Osteocyte (in vitro differentiated cells): ENCODE measurements at places on chromosomes 12 and 14. TPM values are rescaled to one million over a fixed set of nuclear protein-coding genes. Genes with fewer than 3 reads are reported as not detected.

DNA sequence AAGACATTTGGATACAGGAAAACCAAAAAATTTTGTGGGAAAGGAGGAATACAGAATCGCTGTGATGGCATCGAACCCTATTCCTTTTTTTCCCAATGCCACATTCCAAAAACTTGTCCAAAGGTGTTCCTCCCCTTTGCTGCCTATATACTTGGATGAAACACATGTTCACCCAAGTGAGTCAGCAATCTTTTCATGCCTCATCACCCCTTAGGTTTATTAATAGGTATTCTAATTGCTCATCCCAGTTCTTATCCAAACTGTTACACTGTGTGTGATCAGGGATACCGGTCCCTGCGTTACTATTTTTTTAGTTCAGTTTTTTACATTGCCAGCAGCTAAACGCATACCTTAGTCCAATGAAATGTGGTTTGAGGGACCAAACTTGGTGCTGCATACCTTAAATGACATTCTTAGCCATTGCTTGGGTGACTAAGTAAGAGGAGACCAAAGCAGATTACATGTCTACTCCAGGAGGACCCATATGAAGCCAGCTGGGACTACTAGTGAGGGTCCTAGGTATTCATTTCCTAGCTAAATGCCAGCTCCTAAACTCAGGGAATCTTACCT is 20.6 kb upstream of the ST8SIA1 start:
- no peak overlapping the region for H3K4me3 ChIP-seq
- DNase-seq = no peak
- H3K4me1 ChIP-seq = no peaks in the 10 kb centered on the region
- no peaks in the 10 kb centered on the region for H3K36me3 ChIP-seq

Gene EIF2S3B
- 0.73 and 0.97 TPM in 2 replicates for total RNA-seq

Gene ISCU
- total RNA-seq = 93.9 and 103 TPM in 2 replicates

Gene TCL1B
- not detected in 2 replicates for total RNA-seq

Gene GLT1D1
- 0.11 TPM in 1 of 2 replicates, not detected in the other for total RNA-seq

Gene OR4E2
- not detected in 2 replicates for total RNA-seq

- DNase-seq = no peak
- no peaks in the 10 kb centered on the region for H3K27me3 ChIP-seq
- no peaks in the 10 kb centered on the region for H3K36me3 ChIP-seq
- no peaks in the 10 kb centered on the region for H3K4me1 ChIP-seq
- no peak overlapping the region for H3K4me3 ChIP-seq
These were observed 1032.2 kb upstream of the SEL1L start for GRCh38 chr14:82565825-82566224.

Gene ANO2
- 0.59 and 0.89 TPM in 2 replicates for total RNA-seq
